NCI-H226 (cell line): ENCODE measurements at places on chromosomes 6 and 20.

DNA sequence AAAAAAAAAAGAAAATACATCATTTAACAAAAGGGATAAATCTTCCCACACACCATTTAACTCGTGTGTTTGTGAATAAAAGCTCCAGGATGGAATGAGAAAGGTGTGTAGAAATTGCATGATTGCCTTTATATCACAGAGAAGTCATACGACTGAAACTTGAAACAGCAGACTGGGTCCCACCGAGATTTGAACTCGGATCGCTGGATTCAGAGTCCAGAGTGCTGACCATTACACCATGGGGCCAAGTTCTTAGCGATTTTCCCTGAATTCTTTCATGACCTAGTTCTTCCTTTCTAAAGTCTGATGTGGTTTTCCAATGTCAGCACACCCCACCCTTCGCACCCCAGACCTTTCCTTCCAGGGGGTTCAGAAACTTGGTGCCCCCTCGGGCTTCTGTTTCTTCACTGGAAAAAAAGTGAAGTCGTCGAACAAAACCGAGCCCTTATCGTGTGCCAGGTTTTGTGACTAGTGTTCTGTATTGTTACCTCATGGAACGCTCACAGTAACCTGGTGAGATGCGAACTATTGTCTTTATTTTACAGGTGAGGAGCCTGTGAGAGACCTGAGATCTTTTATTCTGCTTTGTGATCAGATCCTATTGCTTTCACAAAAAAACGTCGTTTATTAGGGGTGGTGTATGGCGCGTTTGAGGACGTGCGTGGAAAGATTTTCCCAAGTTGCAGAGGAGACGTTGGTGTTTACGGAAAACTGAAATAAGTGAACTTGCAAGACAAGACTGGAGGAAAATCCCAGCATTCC is 120.8 kb downstream of the OR2B2 start:
- peak; percentile 78 for DNase-seq

- no peak for DNase-seq
These were observed 7.3 kb downstream of the JAG1 start for GRCh38 chr20:10666221-10667076.

GRCh38 chr6:121590438-121590837 is 155.0 kb downstream of the GJA1 start:
- DNase-seq, result peak; percentile 2

DNA sequence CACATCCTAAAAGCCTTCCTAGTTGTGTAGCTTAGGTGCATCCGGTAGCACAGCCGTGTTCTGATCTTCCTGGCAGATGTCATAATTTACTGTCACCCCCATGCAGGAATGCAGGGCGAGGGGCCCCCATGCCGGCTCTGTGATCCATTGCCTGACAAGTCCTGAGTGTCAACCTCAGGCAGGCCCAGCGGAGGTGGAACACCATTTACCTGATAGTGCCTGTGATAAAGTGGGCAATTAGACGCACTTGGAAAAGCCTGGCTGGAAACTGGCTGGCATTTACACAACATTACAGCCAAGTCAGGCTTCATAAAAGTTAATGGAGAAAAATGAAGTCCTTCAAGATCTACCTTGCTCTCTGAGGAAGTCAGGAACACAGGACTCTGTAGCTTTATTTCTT is 521.4 kb upstream of the JAG1 start:
- no peak for DNase-seq

GRCh38 chr6:116016846-116017545 is 43.7 kb downstream of the FRK start:
- no peak for DNase-seq

DNA sequence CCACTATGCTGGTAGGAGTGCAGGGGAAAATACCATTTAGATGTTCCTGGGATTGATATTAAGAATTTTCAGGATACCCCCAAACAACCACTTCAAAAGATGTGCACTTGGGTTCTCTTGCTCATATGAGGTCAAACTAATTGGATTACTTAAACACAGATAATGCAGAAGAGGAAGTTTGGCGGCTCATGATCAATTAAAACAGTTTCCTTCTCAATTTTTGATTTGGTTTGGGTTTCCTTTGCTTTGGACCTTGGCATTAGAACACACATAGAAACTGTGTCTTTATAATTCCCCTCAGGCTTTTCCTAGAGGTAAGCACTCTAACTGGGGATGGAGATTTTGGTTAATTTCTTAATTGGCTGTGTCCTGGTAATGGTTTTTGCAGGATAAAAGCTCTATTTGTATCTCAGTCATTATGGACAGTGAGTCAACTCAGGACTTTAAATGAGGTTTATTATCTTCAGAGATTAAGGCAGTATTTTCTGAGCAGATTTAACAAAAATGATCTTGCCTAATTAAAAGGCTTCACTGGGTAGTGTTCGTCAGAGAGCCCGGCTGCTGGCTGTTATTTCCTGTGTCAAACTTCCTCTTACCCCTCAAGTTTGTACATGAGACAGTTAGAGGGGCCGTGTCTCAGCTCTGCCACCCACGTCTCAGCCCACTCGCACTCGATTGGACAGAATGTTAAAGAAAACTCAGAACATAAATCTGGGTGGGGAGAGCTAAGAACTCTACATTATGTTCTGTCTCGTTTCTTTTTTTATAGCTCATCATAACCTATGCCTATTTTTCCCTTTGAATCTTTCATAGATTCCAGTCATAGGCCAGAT is 50.3 kb upstream of the PREP start:
- DNase-seq, result no peak

DNA sequence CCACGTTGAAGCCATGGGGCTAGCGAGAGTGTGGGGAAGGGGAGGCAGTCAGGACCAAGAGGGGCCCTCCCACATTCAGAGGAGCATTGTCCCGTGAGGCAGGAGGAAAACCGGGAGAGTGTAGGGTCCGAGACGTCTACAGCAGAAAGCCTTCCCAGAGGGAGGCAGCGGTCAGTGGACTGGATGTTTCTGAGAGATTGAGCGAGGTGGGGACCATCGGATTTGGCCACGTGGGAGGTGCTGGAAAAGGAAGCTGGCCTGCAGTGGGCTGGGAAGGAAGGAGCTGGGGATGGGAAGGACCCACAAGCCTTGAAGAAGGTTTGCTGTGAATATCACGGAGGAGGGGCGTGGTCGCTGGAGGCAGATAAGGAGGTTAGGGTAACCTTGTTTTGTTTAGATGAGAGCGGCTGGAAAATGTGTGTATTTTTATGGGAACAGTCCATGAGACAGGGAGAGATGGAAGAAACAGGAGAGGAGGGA is 119.0 kb upstream of the RNF24 start:
- DNase-seq, result no peak

DNA sequence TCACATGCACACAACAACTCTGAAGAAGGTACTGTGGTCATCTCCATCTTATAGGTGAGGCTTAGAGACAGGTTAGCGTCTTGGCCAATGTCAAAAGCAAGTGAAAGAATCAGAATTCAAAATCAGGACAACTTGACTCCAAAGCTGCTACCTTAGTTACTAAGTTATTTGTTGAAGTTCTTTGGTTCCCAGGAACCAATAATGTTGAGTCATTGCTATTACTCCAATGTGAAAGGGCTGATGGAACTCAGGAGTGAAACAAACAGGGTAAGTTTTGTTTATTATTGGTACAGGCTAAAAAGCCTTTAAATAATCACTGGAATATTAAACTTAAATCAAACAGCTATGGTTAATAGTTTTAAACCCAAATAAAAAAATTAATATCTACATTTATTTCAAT is 111.1 kb downstream of the PDSS2 start:
- DNase-seq, result no peak

- DNase-seq, result no peak
These were observed 14.6 kb upstream of the IFT52 start for GRCh38 chr20:43576108-43576507.

DNA sequence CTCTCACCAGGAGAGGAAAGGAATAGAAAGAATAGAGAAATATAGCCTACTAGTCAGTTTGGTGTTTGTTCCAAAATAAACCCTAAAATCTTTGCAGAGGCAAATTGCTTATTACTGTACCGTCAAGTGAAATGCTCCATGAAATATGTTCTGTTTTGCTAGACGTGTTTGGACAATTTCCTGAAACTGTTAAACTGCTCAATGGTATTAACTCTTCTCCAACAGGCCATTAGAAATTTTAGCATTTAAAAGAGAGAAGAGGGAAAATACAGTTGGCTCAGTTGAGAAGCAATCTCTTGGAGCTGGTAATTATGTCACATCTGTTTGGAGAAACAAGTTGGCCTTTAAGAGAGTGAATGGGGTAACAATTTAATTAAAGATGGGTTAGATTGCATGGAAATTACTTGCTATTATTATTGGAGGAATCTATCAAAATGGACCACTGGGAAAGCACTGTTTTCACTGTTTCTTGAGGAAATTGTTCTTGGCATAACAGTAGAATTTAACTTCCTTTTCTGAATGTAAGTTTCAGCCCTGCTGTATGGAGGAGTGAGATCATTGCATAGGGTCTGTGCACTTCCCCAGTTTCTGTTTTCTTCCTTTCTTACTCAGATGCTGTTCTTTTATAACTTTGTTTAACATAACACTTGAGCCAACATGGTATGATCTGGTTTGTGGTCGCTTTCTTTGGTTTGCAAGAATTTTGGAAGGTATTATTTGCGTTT is 373.6 kb downstream of the PLCB1 start:
- no peak for DNase-seq

DNA sequence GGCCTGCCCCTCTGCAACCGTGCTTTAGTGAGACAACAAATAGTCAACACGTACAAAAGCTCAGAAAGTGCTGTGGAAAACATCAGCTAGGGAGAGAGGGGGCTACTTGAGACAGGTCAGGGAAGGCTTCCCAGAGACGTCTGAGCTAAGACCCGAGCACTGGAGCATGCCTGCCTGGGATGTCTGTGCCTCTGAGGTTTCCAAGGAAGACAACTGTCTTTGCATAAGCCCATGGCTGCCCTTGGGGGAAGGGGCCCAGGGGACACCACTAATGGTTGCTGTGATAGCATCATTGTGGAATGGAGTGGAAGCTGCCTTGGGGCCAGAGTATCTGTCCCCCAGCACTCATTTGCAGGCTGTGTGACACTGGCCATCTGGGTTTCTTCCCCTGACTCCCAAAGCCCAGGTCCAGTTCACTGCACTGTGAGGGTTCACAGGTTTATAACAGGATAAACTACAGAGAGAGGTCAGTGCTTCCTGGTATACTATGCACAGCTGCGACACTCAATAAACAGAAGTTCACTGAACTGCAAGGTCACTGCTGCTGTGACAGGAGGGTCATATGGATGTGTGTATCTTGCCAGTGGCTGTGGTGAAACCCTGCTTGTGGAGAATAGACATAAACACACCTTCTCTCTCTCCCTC is 1.5 kb upstream of the ARFGEF2 start:
- no peak for DNase-seq

DNA sequence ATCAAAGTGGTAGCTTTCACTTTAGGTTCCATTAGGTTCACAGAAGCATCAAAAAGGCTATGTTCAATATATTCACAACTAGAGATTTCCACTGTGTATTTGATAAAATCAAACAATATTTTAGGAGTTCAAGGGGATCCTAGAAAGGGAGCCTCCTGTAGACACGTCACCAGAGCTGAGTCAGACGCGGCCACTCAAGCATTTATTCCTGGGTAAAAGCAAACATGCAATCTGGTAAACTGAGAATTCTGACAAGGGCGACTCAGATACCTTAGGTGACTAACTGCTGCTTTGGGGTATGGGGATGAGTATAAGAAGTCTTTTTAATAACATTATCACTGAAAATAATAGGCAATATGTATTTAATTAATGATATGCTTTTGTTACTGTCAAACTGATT is 118.7 kb upstream of the HMGN3 start:
- no peak for DNase-seq

GRCh38 chr6:25868436-25869183 is 5.4 kb downstream of the SLC17A3 start:
- DNase-seq, result no peak

DNA sequence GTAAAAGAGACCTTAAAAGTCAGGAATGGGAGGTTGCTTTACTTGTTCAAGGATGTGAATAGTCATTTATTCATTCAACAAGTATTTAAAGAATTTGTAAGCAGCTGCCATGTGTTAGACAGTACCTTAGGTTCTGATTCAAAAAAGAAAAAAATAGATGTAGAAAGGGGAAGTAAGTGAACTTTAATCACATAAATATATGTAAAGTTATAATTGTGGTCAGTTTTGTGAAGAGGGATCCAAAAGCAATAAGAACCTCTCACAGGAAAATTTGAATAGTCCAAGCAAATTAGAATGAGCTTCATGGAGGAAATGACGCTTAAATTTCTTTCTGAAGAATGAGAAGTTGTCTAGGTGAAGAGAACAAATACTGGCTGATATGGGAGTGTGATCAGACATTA is 596.1 kb upstream of the CITED2 start:
- peak; percentile 45 for DNase-seq

- peak; percentile 12 for DNase-seq
These were observed 41.2 kb downstream of the C6orf132 start for GRCh38 chr6:42101186-42101657.

DNA sequence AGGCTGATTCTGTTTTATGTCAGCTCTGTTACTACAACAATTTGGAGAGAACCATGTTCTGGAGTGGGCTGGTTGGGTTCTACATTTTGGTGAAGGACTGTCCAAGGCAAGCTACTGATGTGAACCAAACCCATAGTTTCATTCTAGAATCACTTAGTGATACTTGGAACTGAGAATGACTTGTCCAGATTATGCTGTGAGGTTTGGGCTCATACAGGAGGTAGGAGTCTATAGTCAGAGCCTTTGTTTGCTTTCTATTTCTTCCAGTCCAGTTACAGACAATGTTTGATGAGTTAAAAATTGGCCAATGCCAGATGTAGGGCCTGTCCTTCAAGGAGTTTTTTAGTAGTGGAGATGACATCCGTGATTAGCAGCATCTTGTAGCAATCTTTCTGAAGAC is 97.9 kb downstream of the LRRC1 start:
- DNase-seq, result no peak

DNA sequence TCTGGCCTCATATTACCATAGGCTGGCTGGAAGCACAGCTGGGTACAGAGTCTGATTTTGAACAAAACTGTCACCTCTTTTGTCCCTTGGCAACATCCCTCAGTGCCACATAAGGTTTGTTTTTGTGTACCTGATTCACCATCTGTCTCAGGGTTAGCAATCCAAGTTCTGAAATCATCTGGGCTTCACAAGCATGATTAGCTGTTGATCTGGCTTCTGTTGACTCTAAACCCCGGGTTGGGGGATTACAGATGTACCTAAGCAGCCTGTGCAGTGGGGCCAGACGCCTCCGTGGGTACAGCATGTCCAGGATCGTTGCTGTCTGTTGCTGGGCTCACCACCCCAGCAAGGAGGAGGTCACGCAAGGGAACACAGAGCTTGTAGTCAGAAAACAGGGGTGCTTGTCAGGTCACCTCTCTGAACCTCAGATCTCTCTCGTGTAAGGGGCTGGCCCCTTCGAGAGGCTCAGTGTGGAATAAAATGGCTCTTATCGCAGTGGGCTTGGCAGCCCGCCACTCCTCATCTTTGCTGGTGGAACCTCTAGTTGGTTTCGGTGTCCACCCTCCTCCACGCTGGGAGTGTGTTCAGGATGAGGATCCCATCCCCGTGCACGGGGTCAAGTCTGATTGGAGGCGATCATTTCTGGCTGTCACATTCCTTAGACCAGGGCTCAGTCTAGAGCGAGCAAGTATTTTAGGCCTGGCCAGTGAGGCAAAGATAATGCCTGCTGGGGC is 39.2 kb upstream of the ZNF831 start:
- no peak for DNase-seq

- no peak for DNase-seq
These were observed 22.9 kb downstream of the QKI start for GRCh38 chr6:163437466-163437865.

- no peak for DNase-seq
These were observed 1202.0 kb upstream of the ADGRB3 start for GRCh38 chr6:67433124-67433523.

GRCh38 chr20:49846206-49846807 is 33.7 kb downstream of the SLC9A8 start:
- peak; percentile 16 for DNase-seq
